ENCODE measurements at places on chromosomes 13 and 19.

DNA sequence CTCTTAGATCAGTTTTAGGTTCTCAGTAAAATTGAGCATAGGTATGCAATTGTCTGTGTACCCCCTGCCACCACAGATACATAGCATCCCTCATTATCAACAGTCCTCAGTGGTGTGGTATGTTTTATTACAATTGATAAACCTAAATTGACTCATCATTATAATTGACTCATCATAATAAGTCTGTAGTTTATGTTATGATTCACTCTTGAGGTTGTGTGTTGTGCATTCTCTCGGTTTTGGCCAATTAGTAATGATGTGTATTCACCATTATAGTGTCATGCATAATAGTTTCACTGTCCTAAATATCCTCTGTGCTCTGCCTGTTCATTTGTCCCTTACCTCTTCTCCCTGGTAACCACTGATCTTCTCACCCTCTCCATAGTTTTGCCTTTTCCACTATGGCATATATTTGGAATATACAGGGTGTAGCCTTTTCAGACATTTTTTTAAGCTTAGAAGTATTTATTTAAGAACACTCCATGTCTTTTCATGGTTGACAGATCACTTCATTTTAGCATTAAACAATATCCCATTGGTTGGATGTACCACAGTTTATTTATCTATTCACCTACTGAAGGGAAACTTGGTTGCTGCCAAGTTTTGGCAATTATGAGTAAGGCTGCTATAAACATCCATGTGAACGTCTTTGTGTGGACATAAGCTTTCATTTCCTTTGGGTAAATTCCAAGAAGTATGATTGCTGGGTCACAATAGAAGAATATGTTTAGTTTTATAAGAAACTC lies 1620.6 kb upstream of the MIR17HG start:
- no peak for DNase-seq

DNA sequence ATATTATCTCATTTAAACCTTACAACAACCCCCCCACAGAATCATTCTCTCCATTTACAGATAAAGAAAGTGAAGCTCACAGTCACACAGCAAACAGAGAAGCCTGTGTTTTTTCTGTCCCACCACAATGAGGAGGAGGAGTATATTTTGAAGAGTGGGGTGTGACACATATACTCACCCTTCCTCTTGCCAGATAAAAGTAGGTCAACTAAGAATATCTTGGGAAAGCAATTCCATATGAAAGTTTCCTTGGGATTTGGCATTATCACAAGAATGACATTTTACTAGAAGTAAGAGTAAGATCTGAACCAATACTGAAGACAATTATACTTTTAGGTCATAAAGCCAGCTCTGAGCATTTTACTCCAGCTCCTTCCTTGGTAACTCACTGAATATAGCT lies 287.5 kb upstream of the HTR2A start:
- no peak for DNase-seq

GRCh38 chr13:21016487-21016886 lies 44.9 kb downstream of the LATS2 start:
- no peak for DNase-seq

- DNase-seq, result peak; percentile 83
These were observed 26.2 kb downstream of the OPA3 start for GRCh38 chr19:45558399-45558878.

DNA sequence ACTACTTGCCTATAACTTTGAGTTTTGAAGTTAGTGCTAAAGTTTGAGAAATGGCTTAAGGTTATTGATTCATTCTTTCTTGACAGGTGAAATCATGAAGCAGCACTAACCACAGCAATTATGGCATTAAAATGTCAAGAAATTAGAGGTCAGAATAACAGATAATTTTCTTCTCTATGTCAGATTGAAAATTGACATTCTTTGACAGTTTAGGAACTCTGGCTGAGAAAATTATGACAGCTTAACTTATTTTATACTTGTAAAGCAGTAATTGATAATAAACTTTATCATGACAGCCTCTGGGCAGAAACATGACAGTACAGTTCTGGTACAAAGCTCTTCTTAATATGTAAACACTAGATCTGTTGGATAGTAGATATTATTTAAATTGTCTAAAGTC lies 155.2 kb upstream of the MAB21L1 start:
- no peak for DNase-seq

All from thymus (tissue), 14 donors.